ENCODE measurements at places on chromosomes 4 and X.

DNA sequence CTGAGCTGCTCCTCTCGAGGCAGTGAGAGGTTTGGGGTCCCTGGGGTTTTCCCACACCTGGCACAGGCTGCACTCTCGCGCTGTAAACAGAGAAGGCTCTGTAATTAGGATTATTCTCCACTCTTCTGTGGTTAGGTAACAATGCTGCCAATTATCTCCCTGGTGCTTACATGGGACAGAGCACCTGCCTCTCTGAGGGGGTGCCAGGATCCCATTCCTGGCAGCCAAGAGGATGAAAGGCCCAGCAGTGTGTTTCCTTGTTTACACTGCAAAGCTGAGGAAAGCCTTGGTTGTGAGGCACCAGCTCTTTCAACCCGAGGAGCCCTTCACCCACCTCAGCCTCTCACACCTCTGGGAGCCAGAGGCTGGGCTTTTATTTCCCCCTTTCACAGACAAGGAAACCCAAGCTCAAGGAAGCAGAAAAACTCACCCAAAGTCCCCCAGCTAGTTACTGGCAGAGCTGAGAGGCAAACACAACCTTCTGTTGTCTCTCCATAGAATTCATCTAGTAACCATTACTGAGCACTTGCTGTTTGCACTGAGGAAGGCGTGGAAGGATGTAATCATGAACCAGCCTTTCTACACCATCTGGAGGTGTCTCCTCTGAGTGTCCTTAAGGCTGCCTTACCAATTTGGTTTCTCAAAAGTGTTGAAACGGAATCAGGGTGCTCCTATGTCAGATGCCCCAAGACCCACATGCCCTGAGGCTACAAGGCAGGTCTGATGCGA lies 39.7 kb upstream of the PROM1 start:
- DNase-seq, result no peak

DNA sequence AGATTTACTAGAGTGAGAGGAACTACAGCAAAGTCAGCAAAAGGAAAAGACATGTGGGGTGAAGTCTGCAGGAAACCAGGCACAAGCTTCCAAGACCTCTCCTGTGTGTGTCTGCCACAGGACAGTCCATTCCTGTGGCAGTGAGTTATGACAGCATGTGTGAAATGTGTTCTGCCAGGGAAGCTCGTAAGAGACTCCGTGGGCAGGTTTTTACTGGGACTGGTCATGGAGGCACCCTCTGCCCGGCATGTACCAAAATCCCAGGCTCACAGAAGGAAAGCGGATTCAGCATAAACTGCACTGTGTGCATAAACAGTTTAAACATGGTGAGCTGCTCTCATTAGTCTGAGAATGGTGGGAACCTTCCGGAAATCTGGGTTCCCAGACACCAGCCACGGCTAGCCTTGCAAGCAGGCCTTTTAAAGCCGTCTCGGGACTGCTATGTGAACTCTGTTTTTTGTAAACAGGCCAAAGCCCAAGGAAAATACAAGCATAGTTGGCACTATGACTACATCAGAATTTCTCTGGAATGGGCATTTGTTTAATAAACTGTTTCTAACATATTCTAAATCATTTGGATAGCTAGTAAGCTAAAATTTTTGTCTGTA lies 288.5 kb downstream of the TENM3 start:
- no peak for DNase-seq

GRCh38 chr4:102299354-102300107 lies 45.8 kb downstream of the SLC39A8 start:
- DNase-seq, result peak; percentile 55

- peak; percentile 47 for DNase-seq
These were observed 159.5 kb downstream of the KLHL13 start for GRCh38 chrX:117957128-117957527.

DNA sequence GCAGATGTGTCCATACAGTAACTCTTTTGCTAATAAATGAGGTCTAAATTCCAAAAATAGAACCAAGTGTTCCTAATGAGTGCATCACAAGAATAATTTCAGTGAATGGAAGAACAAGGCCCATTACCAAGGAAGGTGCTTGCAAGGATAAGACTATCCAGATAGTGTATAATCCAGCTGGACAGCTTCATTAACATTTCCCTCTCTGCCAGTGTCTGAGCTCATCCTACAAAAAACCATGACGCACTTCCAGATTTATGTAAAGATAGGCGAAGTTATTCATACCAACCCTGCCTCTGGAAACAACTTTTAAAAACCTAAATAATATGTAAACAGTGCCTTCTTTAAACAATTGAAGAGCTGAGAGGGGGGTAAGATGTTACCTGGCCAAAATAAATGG lies 177.9 kb upstream of the STK26 start:
- peak; percentile 62 for DNase-seq

DNA sequence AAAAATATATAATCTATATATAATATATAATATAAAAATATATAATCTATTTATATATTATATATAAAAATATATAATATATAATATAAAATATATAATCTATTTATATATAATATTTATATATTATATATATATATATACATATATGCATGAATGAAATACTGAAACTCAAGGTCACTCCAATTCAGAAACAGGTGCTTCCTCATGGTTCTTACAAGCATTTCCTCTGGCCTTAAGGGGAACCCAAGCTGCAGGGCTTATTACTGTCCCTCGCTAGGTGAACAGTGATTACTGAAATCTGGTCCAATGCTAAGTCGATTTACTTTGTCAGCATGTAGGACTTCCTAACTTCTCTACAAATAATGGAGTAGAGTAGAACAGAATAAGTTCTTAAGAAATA lies 174.3 kb downstream of the GPM6A start:
- no peak for DNase-seq

- DNase-seq, result peak; percentile 77
These were observed 147.4 kb downstream of the SMIM20 start for GRCh38 chr4:26061248-26061986.

DNA sequence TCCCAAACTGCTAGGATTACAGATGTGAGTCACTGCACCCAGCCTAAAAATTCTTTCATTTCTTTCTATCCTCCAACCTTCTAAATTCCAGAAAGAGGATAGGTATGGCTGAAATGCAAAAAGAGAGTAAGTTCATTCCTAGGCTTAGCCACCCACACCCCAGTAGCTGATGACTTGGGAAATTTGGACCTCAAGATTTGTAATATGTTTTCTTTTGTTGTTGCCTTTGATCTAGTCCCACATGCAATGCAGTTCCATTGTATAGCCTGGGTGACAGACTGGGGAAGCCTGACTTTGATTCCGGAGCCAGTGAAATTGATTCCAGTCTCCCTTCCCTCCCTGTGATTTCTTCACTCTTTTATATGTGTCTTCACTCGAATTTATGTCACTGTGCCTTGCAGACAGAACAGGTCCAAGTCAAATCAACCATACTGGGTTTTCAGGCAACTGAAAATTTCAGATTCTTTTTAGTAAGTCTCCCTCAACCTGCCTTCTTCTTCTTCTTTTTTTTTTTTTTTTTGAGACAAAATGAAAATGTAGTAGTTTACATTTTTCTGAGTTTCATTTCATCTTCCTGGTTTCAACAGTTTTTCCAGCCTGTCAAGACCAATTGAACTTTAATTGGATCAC lies 176.2 kb upstream of the RBPJ start:
- DNase-seq, result no peak

- no peak for DNase-seq
These were observed 1.6 kb upstream of the PCDH18 start for GRCh38 chr4:137533855-137534254.

GRCh38 chr4:185265942-185266341 lies 56.5 kb downstream of the SNX25 start:
- DNase-seq, result peak; percentile 20

- DNase-seq, result no peak
These were observed 32.1 kb downstream of the TMEM131L start for GRCh38 chr4:153497988-153498967.

- DNase-seq, result no peak
These were observed 204.9 kb downstream of the AASDH start for GRCh38 chr4:56182356-56182755.

- no peak for DNase-seq
These were observed 66.5 kb downstream of the UCHL1 start for GRCh38 chr4:41323179-41323578.

- no peak for DNase-seq
These were observed 101.5 kb downstream of the PRDM5 start for GRCh38 chr4:120821029-120821428.

GRCh38 chr4:101421386-101421785 lies 74.1 kb upstream of the PPP3CA start:
- no peak for DNase-seq

DNA sequence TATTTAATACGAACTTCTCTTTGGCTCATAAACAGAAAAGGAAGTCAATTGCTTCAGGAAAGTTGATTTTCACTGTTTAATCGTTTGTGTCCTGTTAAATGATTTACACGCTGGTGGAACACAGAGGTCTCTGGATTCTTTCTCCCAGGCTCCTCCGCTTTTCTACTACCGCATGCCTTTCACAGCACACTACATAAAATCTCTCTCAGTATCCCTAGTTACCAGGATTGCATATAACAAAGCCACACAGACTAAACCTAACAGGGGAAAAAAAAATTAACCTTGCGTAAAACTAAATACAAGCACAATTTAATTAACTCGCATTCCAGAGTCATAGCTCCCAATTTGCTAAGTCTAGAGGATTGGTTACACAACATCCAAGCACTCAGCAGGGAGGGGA lies 133.9 kb downstream of the CORIN start:
- no peak for DNase-seq

- DNase-seq, result no peak
These were observed 589 bp upstream of the KIT start for GRCh38 chr4:54657185-54657550.

- no peak for DNase-seq
These were observed 16.3 kb downstream of the LONRF3 start for GRCh38 chrX:118990512-118991227.

- no peak for DNase-seq
These were observed 140.7 kb downstream of the TMEM164 start for GRCh38 chrX:110143454-110144210.

DNA sequence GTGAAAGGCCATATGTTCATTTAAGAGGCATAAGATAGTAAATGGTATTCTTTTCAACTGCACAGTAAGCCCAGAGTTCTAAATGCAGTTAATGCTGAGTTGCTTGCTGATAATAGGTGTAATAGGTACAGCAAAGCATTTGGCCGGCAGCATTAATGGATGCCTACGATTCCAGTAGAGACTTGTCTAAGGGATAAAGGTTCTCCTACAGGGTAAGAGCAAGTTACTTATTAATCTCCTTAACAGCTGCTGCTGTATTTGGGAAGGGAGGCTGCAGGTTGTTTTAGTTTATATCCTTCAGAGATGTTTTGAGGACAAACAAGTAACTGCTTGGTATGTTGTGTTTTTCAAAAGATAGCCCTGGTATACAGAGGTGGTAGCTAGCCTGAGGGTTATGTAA lies 16.8 kb downstream of the TSPAN7 start:
- no peak for DNase-seq

DNA sequence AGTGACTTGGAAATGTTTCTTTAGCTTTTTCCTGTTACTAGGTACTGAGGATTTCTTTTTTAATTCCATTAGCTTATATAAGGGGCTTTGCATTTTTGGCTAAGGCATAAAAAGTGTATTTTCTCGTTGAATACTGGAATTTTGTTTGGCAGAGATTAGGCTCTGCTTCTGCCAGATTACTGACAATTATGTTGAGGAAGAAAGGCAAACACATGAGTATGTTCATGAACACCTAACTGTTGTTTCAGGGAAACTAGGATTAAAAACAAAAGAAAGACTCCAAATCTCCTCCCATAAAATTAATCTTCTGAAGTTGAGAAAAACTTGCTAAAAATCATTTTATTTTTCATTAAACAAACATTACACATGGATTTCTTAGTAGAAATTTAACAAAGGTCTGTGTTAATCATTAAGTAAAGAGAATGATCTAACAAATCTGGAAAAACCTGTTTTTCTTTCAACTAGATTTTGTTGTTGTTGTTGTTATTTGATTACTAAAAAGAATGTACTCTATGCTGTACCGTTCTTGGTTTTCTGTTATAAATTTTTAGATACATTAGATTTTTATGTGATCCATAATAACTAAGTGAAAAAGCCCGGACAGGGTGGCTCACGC lies 43.3 kb upstream of the STAG2 start:
- peak; percentile 52 for DNase-seq

DNA sequence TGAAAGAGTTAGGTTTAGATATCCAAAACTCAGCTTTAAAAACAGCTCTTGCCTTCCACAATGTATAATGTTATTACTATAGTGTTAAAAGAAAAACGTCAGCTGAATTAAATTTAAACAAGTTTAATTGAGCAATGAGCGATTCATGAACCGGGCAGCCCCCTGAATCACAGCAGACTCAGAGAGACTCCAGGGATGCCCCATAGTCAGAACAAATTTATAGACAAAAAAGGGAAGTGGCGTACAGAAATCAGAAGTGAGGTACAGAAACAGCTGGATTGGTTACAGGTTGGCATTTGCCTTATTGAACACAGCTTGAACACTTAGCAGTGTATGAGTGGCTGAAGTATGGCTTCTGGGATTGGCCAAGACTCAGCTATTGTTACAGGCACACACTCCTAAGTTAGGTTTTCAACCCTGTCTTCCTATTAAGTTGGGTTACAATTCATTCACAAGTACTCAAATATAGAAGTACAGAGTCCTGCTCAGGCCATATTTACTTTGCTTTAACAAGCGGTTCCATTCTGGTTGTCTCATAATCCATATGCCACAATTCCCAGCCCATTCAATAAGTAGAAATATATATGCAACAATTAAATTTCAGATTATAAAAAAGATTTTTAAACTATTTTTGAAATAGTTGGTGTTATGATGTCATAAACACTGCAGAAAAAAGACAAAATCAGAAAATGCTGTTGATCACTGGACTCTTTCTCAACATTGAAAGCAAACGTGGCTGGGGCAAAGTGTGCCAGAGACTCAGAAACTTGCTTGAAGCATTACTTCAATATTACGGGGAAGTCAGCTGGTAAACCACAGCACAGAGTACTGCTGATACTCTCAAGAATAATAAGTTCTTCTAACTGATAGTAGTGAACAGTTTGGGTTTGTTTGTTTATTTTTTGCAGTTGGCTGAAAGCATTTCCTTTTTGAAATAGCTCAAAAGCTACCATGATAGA lies 459.7 kb downstream of the RAB28 start:
- no peak for DNase-seq

DNA sequence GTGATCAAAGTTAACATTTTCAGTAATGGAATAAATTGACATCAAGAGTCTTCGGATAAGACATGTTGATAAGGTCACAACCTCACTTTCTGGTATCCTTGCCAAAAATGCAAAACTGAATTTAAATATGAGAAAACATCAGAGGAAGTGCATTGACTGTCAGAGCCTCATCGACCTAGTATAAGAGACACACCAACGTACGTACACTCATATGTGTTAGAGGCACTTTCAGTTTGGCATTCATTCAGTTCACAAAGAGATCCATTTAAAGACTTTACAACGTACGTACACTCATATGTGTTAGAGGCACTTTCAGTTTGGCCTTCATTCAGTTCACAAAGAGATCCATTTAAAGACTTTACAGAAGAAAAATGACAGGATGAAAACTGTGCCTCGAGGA lies 280.3 kb downstream of the INPP4B start:
- no peak for DNase-seq

DNA sequence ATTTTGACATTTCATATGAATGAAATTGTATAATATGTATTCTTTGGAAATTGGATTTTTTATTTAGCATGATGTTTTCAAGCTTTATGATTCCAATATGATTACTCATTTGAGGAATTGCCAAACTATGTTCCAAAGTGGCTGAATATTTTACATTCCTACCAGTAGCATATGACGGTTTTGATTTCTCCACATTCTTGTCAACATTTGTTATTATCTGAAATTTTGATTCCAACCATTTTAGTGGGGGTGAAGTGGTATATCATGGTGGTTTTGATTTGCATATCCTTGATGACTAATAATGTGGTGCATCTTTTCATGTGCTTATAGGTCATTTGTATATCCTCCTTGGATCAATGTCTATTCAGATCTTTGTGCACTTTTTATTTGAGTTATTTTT lies 2.6 kb upstream of the BEX1 start:
- DNase-seq, result peak; percentile 45

Data from PC-3 (cell line).